Fibroblast of skin of scalp (primary cell): ENCODE measurements at places on chromosomes 7 and 10.

DNA sequence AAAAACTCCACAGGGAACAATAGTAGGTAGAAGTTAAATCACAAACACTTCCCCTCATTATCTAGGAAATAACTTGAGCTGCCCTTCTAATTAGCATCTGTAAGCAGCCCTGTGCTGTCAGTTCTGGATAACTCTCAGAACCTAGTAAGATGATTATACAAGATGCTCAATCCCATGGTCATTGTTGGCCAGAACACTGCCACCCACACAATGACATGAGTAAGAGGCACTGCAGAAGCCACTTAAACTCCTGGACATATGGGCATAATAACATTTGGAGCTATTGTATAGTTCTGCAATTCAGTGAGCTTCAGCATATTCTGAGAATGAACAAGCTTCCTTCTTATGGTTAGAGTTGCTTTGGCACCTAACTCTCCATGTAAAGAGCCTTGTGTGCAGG lies 153.8 kb downstream of the PLPP4 start:
- DNase-seq: no peak

GRCh38 chr7:124914298-124914697 lies 15.3 kb downstream of the POT1 start:
- DNase-seq: no peak

DNA sequence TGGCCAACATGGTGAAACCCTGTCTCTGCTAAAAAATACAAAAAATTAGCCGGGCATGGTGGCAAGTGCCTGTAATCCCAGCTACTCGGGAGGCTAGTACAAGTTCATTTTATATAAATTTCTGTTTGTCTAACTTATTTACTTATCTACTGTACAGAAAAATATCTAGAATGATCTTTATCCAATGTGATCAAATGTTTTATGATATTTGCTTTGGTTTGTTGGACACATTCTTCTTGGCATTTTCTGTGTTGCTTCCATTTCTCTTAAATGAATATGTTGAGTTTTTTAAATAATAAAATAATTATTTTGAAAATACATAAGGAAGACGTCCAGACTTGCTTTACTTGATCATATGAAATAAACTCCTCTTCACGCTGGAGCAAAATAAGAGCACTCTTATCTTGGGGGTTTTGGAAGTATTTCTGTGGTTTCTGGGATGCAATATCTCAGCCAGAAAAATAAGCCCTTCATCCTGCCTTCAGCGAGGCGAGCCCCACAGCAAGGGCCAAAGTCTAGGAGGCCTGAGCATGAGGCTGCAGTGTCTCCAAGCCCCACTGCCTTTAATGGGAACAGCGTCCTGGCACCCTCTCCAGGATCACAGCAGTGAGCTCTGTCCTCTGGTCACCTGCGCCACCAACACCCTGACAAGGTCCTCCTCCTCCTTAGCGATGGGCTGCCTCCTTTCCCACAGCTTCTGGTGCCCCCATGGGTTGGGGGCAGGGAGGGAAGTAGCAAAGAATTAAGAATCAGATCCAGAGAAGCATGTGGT lies 480.2 kb downstream of the KCNMA1 start:
- peak; percentile 8 for DNase-seq

GRCh38 chr10:31352436-31353226 lies 33.6 kb downstream of the ZEB1 start:
- DNase-seq: no peak

- DNase-seq: no peak
Measured at GRCh38 chr7:151088856-151089699, 2.8 kb downstream of the AGAP3 start.

DNA sequence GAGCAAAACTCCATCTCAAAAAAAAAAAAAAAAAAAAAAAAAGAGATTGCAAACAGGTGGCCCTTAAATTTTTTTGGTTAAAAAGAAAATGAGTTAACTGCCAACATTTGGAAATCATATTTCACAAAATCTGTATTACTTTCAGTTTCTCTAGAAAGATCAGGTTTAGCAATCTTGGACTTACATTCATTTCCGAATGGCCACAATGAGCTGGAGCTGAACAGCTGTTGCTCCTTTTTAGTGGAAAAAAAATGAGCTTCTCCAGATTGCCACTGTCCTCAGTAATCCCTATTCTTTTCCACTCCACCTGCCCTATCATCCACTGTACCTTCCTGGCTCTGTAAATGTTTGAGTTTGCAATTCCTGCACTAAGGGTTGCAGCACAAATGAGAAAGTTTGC lies 43.6 kb downstream of the RAB11FIP2 start:
- no peak for DNase-seq
